ENCODE measurements at places on chromosomes 1 and 21. TPM values are rescaled to one million over a fixed set of nuclear protein-coding genes. Genes with fewer than 3 reads are reported as not detected.

Gene FMN2
- 19.8 TPM for total RNA-seq

Gene CD52
- not detected for total RNA-seq

Gene KRTAP19-6
- total RNA-seq, result not detected

Gene ST6GALNAC5
- total RNA-seq, result 2.1 TPM

Gene KRTAP21-3
- not detected for total RNA-seq

Gene RAB7B
- total RNA-seq, result 0.98 TPM

Gene CR2
- total RNA-seq, result not detected

Gene HUNK
- 0.48 TPM for total RNA-seq

Gene RCC1
- 38.2 TPM for total RNA-seq

Gene SLAMF6
- total RNA-seq, result not detected

Gene RASAL2
- 5.6 TPM for total RNA-seq

Gene S100A3
- total RNA-seq, result 15.3 TPM

Gene OR2T33
- total RNA-seq, result not detected

Gene IGSF3
- total RNA-seq, result 41.8 TPM

Gene S100A6
- total RNA-seq, result 1,679 TPM

Gene NTRK1
- not detected for total RNA-seq

Gene KPRP
- not detected for total RNA-seq

Gene SF3B4
- 22.0 TPM for total RNA-seq

Gene FLG
- under 0.01 TPM for total RNA-seq

Gene TRIM46
- total RNA-seq, result 2.3 TPM

Gene HORMAD1
- total RNA-seq, result not detected

Gene ZBTB21
- total RNA-seq, result 13.4 TPM

Gene DAB1
- total RNA-seq, result not detected

Gene MPZL1
- total RNA-seq, result 59.1 TPM

Gene KRTAP21-2
- not detected for total RNA-seq

Gene OR2T35
- total RNA-seq, result not detected

Gene SLC27A3
- 7.5 TPM for total RNA-seq

Gene SLC1A7
- not detected for total RNA-seq

Gene SLAMF8
- total RNA-seq, result 1.5 TPM

Gene PPIAL4G
- not detected for total RNA-seq

Gene FCMR
- total RNA-seq, result 1.7 TPM

Gene ARHGAP30
- total RNA-seq, result not detected

Gene VSIG8
- 0.20 TPM for total RNA-seq

Gene BARHL2
- total RNA-seq, result not detected

Gene CFAP107
- total RNA-seq, result not detected

Gene LRRC53
- total RNA-seq, result not detected

Gene OSCP1
- 11.9 TPM for total RNA-seq

Gene LAPTM5
- total RNA-seq, result 70.7 TPM

Gene TSPAN2
- 0.49 TPM for total RNA-seq

Gene ABCD3
- total RNA-seq, result 60.8 TPM

Gene SYT11
- 8.5 TPM for total RNA-seq

Gene NCDN
- total RNA-seq, result 11.9 TPM

Gene RPS8
- 2,557 TPM for total RNA-seq

Gene UTP25
- 7.0 TPM for total RNA-seq

Gene SMPDL3B
- total RNA-seq, result not detected

All from RPMI7951 (cell line).